ENCODE measurements at places on chromosomes 16 and 17.

GRCh38 chr17:8859027-8859803 is 8.3 kb downstream of the PIK3R6 start:
- H3K36me3 ChIP-seq, result no peaks in the 10 kb centered on the region
- H3K27ac ChIP-seq, result no peak overlapping the region
- no peak for DNase-seq

DNA sequence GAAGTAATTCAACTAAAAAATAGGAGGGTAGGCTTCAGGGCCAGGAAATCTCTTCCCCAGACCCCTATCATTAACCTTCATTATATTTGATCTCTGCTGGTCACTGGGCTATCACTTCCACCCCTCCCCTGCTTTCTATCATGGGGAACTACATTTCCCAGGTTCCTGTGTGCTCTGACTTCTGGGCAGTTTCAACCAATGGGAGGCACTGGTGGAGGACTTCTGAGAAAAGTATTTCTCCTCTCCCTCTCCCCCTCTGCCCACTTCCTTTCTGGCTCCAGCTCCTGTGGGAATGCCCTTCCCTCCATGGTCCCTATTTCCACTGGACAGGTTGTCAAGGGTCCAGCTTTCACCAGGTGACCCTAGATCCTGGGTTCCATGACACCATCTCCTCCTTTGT is 364.4 kb downstream of the C16orf95 start:
- peaks cover 2% of the 10 kb centered on the region for H3K27me3 ChIP-seq
- H3K36me3 ChIP-seq, result no peaks in the 10 kb centered on the region
- H3K27ac ChIP-seq, result no peak overlapping the region

GRCh38 chr17:62652251-62653001 is 25.0 kb downstream of the MRC2 start:
- DNase-seq, result no peak
- H3K27ac ChIP-seq, result peak overlapping the region; percentile 79
- H3K4me3 ChIP-seq, result peak overlapping the region; percentile 67
- H3K4me1 ChIP-seq, result no peaks in the 10 kb centered on the region
- no peaks in the 10 kb centered on the region for H3K27me3 ChIP-seq
- H3K36me3 ChIP-seq, result no peaks in the 10 kb centered on the region

- no peak overlapping the region for H3K27ac ChIP-seq
- no peaks in the 10 kb centered on the region for H3K4me1 ChIP-seq
- H3K4me3 ChIP-seq, result no peak overlapping the region
- H3K36me3 ChIP-seq, result no peaks in the 10 kb centered on the region
- DNase-seq, result no peak
Observed at GRCh38 chr17:72503556-72503955, 382.7 kb downstream of the SOX9 start.

GRCh38 chr16:281660-282255 is 1.2 kb upstream of the PDIA2 start:
- H3K27me3 ChIP-seq, result no peaks in the 10 kb centered on the region
- DNase-seq, result no peak
- H3K4me3 ChIP-seq, result no peak overlapping the region
- H3K36me3 ChIP-seq, result no peaks in the 10 kb centered on the region
- no peak overlapping the region for H3K27ac ChIP-seq
